Right lung (tissue), 10 donors: ENCODE measurements at places on chromosomes 3 and 15.

DNA sequence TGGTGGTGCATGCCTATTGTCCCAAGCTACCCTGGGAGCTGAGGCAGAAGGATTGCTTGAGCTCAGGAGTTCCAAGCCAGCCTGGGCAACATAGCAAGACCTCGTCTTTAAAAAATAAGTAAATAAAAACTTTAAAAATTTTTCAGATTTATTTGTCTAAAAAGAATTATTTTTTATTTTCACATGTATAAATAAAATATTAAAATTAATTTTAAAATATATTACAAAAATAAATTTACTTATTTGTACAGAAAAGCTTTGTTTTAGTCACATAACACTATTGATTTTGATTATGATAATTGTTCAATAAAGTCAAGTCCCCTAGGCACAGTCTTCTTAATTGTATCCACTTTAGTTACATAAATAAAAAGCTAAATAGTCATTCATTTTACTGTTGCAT is 85.2 kb downstream of the FILIP1L start:
- no peak for DNase-seq

GRCh38 chr15:100648951-100649350 is 46.6 kb downstream of the ASB7 start:
- no peak for DNase-seq

- DNase-seq = peak; percentile 55
These were observed 60.3 kb downstream of the RGMA start for GRCh38 chr15:93028632-93029213.

- peak; percentile 64 for DNase-seq
These were observed 7.5 kb upstream of the PGPEP1L start for GRCh38 chr15:99014803-99015697.

DNA sequence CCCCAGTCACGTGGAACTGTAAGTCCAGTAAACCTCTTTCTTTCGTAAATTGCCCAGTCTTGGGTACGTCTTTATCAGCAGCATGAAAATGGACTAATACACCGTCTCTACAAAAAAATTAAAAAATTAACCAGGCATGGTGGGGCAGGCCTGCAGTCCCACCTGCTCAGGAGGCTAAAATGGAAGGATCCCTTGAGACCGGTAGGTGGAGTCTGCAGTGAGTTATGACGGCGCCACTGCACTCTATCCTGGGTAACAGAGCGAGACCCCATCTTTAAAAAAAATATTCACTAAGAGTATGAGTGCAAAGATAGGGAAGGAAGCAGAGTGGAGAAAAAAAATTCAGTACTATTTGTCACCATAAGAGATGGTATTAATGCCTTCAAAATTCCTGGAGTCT is 25.6 kb downstream of the SEC11A start:
- DNase-seq = no peak

- DNase-seq = no peak
These were observed 8.7 kb upstream of the RFX7 start for GRCh38 chr15:56252386-56252785.

GRCh38 chr3:142795332-142795731 is 71.5 kb downstream of the TRPC1 start:
- DNase-seq = no peak

DNA sequence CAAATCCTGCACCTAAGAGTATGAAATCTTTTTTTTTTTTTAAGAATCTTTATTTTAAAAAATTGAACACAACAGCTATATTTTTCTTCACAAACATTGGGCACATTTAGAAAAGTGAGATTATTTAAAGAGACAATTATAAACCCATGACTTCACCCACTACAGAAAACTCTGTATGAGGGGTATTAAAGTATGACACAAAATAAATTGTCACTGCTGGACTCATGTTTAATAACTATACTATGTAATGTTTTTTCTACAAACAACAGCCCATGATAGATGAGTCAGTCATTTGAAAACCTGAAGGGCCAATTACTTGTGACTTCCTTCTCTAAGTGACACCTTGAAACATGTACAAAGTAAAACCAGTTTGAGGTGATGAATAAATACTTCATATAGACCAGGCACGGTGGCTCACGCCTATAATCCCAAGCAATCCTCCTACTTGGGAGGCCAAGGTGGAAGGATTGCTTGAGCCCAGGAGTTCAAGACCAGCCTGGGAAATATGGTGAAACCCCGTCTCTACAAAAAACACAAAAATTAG is 36.0 kb downstream of the AQR start:
- no peak for DNase-seq

DNA sequence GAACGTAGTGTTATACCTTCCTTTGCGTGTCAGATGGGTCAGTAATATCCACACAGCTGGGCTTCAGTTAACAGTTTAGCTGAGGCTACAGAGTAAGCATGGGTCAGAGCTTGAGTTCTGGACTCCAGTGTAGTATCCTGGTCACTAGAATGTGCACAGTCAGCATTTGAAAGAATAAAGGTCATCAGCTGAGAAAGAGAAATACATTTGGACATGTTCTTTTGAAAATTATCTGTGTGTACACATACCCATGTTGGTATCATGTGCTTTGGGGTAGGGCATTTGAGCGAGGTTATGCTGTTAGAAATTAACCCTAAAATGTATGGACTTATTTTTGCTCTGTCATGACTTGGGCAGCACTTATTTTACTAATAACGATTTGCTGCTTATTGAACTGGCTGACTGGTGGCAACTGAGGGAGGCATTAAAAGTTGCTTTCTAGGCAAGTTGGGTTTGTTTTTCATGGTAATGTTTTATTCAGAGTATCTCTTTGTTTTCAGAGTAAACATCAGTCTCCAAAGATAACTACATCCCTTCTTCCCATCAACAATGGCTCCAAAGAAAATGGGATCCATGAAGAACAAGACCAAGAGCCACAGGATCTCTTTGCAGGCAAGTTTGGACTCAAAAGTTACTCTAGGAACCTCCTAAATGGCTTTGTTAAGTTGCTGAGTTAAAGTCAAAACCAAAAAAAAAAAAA is 16.4 kb downstream of the SNX1 start:
- no peak for DNase-seq

DNA sequence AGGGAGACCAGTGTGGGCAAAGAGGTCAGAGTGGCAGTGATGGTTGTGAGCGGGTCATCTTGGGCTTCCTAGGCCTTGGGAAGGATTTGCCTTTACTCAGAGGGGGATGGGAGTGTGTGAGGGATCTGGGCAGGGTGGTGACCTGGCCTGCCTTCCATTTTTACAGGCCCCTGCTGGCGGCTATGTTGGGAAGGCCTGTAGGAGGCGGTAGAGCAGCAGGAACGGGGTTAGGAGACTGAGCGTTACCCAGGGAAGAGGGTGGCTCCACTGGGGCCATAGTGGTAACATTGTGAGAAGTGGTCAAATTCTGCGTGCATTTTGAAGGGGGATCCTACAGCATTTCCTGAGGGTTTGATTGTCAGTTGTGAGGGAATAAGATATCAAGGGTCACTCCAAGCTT is 307.3 kb upstream of the CTDSPL start:
- no peak for DNase-seq

DNA sequence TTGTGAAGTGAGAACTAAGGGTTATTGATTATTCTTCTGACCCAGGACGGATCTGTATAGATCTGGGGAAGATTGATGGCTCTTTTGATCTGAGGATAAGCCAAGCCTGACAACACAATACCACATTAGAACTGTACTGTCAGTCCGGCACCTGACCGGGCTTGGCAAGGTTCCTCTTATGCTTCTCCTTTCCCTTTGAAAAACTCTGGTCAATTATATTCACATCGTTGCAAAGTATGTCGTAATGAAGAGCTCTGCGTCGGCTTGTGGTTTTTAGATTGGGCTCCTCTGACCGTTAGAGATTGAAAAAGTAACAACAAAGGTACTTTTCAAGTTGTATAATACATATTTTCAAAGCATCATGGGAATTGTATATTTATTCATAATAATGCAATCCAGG is 389.8 kb downstream of the NR2F2 start:
- no peak for DNase-seq

- no peak for DNase-seq
These were observed 91.0 kb upstream of the MB21D2 start for GRCh38 chr3:193008654-193009053.

GRCh38 chr15:89912674-89913396 is at the start of gene ARPIN:
TSS of gene ARPIN (minus strand) at chr15:89912952. CDS start at chr15:89912835, 117 bp downstream.
- peak; percentile 64 for DNase-seq

DNA sequence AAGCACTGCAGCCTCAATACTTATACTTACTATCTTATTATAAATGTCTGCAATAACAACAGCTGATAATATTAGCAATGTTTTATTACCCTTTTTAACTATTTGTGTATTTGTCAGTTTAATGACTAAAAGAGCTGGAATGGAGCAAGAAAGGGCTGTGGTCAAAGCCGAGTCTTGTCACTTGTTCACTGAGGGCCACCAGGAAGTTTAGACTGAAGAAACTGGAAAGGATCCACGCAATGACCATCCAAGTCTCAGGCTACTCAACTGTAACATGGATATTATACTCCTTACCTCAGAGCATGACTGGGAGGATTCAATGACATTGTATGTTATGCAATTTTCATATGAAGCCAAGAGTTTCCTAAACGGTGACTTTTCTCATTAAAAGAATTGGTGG is 90.4 kb downstream of the TJP1 start:
- DNase-seq = no peak
